Ascending aorta (tissue), 2 donors: ENCODE measurements at places on chromosomes 6 and 20. TPM values are rescaled to one million over a fixed set of nuclear protein-coding genes. Genes with fewer than 3 reads are reported as not detected.

TXLNB gene
- total RNA-seq: not detected

BTBD3 gene
- total RNA-seq: 12.9 TPM

DOK5 gene
- total RNA-seq: not detected

SLC35A1 gene
- total RNA-seq: 7.9 TPM

ERGIC3 gene
- 67.7 TPM for total RNA-seq

LCA5 gene
- total RNA-seq: 7.2 TPM

LY86 gene
- total RNA-seq: not detected

HCK gene
- 16.8 TPM for total RNA-seq

IL17F gene
- total RNA-seq: not detected

COL9A3 gene
- total RNA-seq: 13.8 TPM

GPR6 gene
- not detected for total RNA-seq

LY6G5C gene
- total RNA-seq: 0.96 TPM

PROCR gene
- 241 TPM for total RNA-seq

SEMG1 gene
- total RNA-seq: not detected

APOBEC2 gene
- not detected for total RNA-seq

BPIFB6 gene
- total RNA-seq: not detected
